ENCODE measurements at places on chromosomes 7 and 10.
A peak's percentile ranks its signal among the peaks of the same experiment; 100 is the strongest.

DNA sequence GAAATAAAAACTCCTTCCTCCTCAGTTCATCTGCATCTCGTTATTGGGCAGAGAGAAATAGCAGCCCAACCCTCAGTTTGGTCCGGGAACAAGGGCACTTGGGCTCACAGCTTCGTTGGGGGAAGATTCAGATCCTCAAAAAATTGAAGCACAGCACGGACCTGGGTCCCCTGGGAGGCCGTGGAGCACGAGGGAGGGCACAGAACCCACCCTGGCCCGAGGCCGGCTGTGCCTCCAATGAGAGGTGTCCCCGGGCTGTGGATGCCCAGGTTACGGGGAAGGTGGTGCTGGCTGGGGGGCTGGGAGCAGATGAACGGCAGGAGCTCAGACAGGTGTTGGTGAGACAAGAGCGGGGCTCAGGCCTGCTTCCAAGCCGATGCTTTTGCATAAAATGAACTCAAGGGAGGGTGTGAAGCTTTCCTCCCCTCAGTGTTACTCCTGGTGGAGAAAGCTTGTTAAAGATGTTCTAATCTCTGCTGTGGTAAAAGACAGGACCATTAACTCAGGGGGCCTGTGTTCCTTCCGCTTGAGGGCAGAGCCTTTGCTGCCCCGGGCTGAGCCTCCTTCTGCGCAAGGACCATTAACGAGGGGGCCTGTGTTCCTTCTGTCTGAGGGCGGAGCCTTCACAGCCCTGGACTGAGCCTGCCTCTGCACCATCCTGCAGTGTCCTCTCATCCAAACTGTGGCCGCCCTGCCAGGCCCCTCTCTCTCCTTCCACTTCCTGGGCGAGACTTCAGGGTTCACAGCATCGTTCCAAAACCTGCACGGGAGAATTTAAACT is 302.2 kb downstream of the ADARB2 start:
- no peak for DNase-seq

GRCh38 chr7:94923412-94923811 is 16.0 kb downstream of the PPP1R9A start:
- DNase-seq = no peak

GRCh38 chr10:109934958-109935793 is 11.9 kb upstream of the XPNPEP1 start:
- peak; percentile 24 for DNase-seq

GRCh38 chr7:135236727-135237126 is 3.1 kb downstream of the STRA8 start:
- no peak for DNase-seq

DNA sequence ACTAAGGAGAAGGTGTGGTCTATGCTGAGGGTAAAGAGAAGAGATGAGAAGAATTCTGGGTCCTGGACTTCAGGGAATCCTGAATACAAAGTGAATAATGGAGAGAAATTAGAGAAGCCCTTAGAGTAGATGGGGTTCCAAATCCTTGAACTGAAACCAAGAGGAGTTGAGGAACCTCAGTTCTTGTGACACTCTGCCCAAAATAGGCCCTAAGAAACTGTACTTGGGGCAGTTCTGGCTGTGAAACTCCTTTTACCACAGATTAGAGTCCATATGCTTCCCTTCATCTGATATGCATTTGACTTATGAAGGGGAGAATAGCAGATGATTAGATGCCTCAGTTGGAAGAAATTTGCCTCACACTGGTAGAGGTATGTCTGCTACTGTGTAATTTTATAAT is 19.0 kb downstream of the TES start:
- no peak for DNase-seq

DNA sequence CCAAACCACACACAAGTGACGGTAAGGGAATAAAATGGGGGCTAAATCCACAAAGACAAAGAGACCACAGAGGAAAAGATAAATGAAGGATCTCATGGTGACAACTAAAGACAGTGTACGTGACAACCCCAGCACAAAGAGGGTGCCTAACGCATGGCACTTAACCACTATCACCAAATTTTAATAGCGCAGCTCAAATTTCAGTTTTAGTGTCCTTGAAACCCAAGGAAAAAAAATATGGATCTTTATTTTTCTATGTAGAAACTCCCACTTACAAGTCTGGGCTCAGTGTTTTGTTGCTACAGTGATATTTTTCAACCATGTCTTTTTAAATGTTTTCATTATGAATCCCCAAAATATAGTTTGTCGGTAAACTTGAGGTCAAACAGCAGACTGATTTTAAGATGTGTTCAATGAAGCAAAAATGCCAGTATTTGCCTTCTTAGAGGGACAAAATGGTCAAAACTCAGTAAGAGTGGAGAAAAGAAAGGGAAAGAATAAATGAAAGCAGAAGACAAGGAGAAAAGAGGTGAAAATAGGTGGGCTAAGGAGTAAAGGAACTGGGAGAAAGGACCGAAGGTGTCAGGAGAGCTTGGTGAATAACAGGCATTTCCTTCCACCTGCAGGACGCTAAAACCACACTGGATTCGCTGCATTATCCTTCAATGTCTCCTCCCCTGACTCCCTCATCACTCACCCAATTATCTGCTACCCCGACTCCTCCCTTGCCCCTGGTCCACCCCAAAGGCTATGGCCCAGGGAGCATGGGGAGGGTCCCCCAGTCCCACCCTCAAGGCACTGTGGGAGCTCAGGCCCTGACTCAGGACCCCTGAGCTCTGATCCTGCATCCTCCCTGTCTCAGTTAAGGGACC is 3.5 kb downstream of the ASB13 start:
- DNase-seq = no peak

DNA sequence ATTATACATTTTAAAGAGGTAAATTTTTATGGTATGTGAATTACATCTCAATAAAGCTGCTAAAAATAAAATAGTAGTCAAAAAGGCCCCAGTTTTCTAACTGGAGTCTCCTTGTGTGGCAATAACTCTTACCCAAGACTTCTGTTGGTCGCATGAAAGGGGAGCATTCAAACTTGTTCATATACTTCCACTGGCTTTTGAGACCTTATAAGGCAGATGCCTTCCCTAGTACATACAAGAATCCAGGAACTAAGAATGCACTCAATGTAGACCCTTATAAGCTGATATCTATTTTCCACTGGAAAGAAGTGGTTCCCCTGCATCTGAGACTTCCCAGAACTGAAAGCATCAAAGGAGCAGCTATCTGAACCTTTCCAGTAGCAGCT is 13.0 kb downstream of the BCAP29 start:
- no peak for DNase-seq

DNA sequence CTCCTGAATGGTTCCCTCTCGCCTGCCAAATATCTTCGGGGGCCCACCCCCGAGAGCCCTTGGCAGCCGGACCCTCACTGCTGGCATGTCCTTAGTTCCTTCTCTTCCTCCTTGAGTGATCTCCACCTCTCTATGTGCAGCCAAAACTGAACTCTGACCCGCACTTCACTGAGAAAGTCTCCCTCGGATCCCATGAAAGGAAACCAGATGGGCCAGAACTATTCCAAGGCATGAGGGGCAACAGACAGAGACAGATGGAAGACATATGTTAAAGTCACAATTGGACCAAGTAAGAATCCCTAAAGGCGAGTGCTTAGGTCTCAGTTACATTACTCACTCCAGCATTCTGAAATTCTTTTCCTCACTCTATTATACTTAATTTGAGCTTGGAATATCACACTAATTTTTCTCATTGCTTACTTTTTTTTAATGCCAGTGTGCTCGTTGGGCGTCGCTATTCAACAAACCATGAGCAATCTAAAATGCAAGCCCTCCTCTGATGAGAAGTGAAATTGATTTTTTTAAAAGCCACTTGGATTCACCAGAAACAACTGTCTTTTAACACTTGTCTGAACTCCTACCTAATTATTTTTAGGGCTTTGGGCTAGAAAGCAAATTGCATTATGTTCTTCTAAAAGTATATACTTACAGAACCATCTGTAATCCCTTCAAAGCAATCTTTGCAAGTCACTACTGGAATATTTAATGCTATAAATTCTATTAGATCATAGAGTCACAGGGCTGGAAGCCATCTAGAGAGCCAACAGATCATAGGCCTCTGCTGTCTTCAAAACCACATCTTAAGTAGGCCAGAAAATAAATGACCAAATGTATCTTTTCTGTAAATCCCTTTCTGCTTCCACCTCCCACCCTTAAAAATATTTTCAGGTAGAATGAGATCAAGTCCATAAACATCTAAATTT is 43.3 kb upstream of the EZH2 start:
- DNase-seq = no peak

GRCh38 chr10:70109064-70109729 is 23.4 kb downstream of the AIFM2 start:
- no peak for DNase-seq

GRCh38 chr10:84991301-84991700 is 662.9 kb downstream of the CCSER2 start:
- DNase-seq = no peak

GRCh38 chr7:128167791-128168666 is 73.0 kb upstream of the LEP start:
- no peak for DNase-seq

DNA sequence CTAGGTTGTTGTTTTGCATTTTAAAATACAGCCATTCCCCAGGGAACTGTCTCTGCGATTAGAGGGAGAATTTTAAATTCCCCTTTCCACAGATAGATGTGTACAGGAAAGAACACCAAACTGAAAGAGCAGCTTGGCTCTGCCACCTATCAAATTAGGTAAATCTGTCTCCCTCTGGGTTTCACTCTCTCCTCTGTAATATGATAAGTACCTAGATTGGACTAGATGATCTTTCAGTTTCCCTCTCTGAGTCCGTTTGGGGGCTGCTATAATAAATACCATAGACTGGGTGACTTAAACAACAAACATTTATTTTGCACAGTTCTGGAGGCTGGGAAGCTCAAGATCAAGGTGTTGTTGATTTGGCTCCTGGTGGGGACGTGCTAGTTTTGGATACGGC is 186.0 kb downstream of the KIF20B start:
- no peak for DNase-seq

- no peak for DNase-seq
Observed at GRCh38 chr7:45196374-45196773, 38.8 kb downstream of the RAMP3 start.

GRCh38 chr10:122264436-122264835 is 6.7 kb upstream of the BTBD16 start:
- DNase-seq = no peak

DNA sequence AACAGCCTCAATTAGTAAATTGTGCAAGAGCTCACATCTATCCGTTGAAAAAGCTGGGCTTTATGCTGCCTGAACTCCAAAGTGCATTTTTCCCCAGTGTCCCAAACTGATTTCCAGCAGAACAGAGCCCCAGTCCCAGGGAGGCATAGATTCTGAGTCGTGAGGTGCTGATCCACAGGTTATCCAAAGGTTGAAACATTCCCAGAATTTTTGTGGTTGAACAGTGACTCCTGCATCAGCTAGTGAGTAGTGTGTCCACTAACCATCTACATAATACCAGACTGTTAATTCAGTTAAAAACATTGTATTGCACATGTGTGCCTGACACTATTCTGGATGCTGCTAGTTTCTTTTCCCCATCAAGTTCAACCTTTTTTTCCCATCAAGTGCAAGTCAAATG is 761.5 kb downstream of the GATA3 start:
- DNase-seq = no peak

GRCh38 chr7:37916673-37917660 is at the start of gene SFRP4:
Gene SFRP4 (minus strand): TSS chr7:37916817. CDS start chr7:37916537, 280 bp downstream.
- DNase-seq = no peak

DNA sequence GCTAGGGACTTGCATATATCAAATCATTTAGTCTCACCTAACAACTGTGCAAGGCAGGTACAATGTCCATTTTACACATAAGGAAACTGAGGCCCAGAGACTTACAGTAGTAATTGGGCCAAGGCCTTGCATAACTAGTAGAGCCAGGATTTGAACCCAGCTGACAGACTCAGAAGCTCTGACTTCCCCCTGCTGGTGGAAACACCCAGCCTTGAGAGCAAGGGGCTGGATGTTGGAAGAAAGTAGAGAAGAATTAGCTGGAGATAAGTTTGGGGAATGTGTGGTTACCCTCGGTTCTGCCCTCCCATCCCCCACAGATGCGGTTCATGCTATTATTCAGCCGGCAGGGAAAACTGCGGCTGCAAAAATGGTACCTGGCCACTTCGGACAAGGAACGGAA is 2.0 kb downstream of the AP1S1 start:
- no peak for DNase-seq

GRCh38 chr7:139855498-139856270 is 26.6 kb downstream of the TBXAS1 start:
- no peak for DNase-seq

- no peak for DNase-seq
Observed at GRCh38 chr10:4093438-4093837, 308.4 kb upstream of the KLF6 start.

GRCh38 chr7:12207046-12207445 is 4.0 kb upstream of the TMEM106B start:
- DNase-seq = no peak

DNA sequence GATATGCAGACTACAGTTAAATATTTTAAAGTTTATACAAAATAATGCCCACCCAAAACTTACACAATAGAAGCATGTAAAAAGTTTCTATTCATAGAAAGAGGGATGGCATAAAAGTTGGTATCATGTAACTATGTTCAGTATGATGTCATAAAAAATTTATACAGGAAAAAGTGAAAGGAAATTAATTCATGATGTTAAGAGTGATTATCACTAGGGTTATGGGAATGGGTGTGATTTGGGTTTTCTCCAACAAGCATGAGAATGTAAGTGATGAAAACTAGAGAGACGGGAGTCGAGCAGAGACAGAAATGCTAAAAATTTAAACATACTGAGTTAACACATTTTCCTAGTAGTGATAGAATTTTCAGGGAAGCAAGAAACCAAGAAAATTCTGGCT is 52.7 kb downstream of the GDI2 start:
- no peak for DNase-seq

DNA sequence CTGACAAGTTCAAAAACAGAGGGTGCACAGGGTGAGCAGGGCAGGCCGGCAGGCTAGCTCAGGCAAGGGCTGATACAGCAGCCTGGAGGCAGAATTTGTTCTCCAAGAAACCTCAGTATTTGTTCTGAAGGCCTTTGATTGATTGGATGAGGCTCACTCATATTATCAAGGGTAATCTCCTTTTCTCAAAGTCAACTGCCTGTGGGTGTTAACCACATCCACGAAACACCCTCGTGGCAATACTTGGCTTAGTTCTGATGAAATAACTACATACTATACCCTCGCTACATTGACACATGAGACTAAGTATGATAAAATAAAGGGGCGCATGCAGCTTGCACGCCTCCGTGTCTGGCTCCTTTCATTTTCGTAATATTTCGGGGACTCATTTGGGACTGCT is 4.4 kb upstream of the PPP2R2D start:
- no peak for DNase-seq

- peak; percentile 83 for DNase-seq
Observed at GRCh38 chr10:114632869-114633715, 25.0 kb downstream of the ABLIM1 start.

DNA sequence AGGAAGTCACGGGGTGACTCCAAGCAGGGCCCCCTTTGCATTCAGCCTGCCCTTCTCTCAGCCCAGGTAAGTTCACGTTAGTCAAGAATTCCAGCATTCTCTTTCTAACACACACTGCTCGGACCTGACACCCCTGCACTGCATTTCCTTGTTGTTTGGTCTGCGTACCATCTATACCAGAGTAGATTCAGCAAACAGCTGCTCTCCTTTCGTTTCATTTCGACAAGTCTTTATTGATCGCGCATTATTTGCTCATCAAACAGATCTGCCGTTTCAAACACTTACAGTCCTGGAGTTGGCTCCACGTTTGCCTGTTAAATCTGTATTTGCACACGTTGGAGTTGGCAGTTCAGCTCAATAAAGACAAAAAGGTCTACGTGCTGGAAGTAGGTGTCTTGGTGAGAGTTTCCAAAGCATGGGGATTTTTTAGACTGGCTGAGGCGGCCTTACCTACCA is 495.1 kb downstream of the RPS24 start:
- no peak for DNase-seq
